ENCODE measurements at places on chromosomes 13 and 19.

- DNase-seq: no peak
Observed at GRCh38 chr19:33504058-33504444, 17.5 kb downstream of the PEPD start.

DNA sequence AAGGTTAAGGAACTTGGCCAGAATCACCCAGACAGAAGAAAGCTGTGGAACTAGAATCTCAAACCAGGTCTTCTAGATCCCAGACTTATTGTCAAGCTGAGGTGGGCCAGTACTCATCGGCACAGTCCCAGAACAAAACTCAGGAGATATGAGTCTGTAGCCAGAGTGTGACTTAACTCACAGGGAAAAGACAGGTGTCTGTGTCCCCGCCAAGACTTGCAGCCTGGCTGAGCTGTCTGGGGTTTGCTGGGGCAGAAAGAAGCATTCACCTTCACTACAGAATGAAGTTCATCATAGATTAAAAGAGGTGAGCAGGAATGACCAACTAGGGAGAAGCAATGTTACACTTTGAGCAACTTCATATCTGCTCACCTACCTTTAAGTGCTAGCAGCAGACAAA lies 257.2 kb downstream of the FOXO1 start:
- no peak for DNase-seq

DNA sequence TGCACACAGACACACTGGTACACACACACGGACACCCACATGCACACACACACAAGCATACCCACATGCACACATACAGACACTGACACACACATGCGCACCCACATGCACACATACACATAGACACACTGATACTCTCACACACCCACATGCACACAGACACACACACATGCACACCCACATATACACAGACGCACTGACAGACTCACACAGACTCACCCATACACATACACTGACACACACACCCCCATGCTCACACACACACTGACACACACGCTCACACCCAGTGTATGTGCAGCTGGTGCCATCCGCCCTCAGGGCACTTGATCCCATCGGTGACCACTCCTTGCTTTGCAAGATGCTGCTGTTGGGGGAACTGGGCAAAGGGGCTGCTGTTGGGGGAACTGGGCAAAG lies 9.7 kb upstream of the RASA3 start:
- peak; percentile 7 for DNase-seq

DNA sequence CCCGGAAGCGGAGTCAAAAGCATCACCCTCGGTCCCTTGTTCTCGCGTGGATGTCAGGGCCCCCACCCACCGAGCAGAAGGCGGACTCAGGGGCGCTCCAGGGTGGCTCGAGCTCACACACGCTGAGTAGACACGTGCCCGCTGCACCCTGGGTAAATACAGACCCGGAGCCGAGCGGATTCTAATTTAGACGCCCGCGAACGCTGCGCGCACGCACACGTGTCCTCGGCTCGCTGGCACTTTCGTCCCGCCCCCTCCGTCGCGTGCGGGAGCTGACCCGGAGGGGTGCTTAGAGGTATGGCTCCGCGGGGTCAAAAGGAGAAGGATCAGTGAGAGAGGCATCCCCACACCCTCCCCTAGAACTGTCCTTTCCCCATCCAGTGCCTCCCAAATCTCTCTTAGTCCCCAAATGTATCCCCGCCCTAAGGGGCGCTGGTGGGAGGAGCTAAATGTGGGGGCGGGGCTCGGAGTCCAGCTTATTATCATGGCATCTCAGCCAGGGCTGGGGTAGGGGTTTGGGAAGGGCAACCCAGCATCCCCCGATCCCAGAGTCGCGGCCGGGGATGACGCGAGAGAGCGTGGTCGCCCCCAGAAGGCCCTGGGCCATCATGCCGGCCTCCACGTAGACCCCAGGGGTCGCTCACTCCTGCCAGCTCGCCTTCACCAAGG lies 451 bp upstream of the ICAM5 start:
- peak; percentile 86 for DNase-seq

- no peak for DNase-seq
Observed at GRCh38 chr13:40186626-40187323, 479.7 kb downstream of the FOXO1 start.

GRCh38 chr19:43708716-43709115 lies 7.2 kb upstream of the IRGC start:
- no peak for DNase-seq

- no peak for DNase-seq
Observed at GRCh38 chr13:66794340-66795031, 435.6 kb downstream of the PCDH9 start.

GRCh38 chr19:57620673-57621348 lies 6.8 kb downstream of the ZNF134 start:
- no peak for DNase-seq

GRCh38 chr19:46124638-46125115 lies at the start of gene IGFL3:
TSS of gene IGFL3 (minus strand) at chr19:46124688. CDS start at chr19:46124649, 39 bp downstream.
- DNase-seq: no peak

- no peak for DNase-seq
Observed at GRCh38 chr19:50626795-50627194, 12.9 kb downstream of the SYT3 start.

DNA sequence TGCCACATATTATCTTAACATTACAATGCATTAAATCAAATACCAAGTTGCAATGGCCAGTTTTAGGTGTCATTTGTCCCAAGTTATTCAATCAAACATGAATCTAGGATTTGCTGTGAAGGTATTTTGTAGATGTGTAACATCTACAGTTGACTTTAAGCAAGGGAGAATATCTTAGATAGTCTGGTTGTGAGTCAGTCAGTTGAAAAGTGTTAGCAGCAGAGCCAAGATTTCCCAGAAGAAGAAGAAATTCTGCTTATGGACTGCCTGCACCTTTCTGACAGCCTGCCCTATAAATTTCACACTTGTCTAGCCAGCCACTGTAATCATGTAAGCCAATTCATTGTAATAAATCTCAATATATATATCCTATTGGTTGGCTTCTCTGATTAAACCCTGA lies 41.3 kb upstream of the INTS6 start:
- DNase-seq: no peak

DNA sequence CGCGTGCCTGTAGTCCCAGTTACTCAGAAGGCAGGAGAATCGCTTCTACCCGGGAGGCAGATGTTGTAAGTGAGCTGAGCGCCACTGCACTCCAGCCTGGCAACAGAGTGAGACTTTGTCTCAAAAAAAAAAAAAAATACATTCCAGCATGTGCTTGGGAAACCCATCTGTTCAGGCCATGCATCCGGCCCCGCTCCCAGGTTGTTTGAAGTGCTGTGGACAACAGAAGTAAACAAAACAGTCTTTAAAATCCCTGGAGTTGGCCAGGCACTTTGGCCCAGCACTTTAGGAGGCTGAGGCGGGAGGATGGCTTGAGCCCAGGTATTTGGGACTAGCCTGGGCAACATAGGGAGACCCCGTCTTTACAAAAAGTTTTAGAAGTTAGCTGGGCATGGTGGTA lies 3.2 kb upstream of the PTPRS start:
- DNase-seq: no peak

DNA sequence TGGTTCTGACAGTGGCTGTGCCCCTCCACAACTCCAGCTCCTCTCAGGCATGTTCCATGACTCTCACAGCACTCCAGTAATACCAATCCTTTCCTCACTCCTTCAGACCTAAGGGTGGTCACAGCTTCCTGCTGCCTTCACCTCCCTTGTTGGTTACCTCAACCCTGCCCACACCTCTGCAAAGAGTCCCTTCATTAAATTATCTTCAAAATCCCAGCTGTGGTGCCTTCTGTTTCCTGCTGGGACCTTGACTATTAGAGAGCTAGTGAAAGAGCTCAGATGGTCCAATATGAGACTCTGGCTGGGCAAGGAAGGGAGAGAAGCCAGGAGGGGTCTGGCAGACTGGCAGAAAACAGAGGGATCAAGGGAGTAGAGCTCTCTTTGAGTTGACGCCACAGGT lies 26.1 kb downstream of the DEDD2 start:
- no peak for DNase-seq

- no peak for DNase-seq
Observed at GRCh38 chr19:48757741-48758144, 2.4 kb downstream of the FGF21 start.

- no peak for DNase-seq
Observed at GRCh38 chr13:73625562-73626339, 508.5 kb downstream of the KLF12 start.

DNA sequence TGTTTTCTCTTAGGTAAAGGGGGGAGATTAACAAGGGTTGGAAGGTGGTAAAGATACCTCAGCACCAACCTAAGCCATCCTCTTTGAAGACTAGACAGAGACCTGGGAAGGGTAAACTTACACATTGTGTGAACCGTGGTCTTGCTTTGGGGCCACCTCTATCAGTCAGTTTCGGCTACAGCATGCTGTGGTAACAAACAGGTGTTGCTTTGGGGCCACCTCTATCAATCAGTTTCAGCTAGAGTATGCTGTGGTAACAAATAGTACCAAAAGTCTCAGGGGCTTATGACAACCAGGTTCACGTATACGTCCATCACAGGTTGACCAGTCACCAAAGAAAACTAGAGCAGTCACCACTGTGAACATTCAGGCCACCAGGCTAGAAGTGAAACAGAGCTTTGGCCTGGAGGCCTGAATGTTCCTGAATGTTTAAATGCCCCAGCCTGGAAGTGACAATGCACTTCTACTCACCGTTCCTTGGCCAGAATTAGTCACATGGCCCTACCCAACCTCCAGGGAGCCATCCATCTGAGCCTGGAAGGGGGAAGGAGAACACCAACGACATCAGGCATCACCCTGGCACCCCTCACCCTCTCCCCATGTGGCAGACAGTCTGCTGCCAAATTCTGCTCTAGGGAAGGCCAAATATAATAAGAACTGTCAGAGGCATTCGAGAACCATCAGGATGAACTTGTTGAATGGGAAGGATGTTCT lies 3.8 kb downstream of the FXYD7 start:
- DNase-seq: no peak

GRCh38 chr13:93672996-93673395 lies 446.4 kb downstream of the GPC6 start:
- DNase-seq: no peak

GRCh38 chr13:41563341-41563983 lies 106.1 kb downstream of the RGCC start:
- DNase-seq: no peak

- DNase-seq: no peak
Observed at GRCh38 chr19:46720503-46721239, 3.8 kb upstream of the PRKD2 start.

DNA sequence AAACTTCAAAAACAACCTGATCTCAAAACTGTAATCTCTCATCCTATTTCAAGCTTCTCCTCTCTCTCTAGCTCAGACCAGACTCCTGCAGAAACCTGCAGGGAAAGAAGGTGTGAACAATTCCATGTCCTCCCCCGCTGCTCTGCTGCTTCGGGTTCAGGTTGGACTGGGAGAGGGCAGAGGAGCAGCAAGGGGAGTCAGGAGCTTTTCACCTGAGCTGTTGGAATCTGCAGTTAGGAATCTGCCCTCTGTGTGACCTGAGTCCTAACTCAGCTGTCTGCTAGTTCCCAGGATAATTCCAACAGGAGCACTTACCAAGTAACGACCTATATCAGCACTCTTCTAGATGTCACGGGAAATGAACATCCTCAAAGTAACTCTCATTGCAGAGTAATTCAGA lies 118.3 kb downstream of the DNAJC15 start:
- DNase-seq: peak; percentile 21
